ENCODE measurements at places on chromosomes 2 and 18. TPM values are rescaled to one million over a fixed set of nuclear protein-coding genes. Genes with fewer than 3 reads are reported as not detected.

Gene E2F6
- 9.1 TPM for total RNA-seq

Gene FAM124B
- total RNA-seq = 1.7 TPM

Gene FBXO36
- total RNA-seq = 1.7 TPM

Gene VSNL1
- 19.2 TPM for total RNA-seq

Gene NEB
- 0.98 TPM for total RNA-seq

Gene TDRD15
- total RNA-seq = not detected

Gene HOXD13
- total RNA-seq = 15.7 TPM

Gene ITM2C
- 86.2 TPM for total RNA-seq

Gene RPL37A
- total RNA-seq = 1,089 TPM

Gene SP9
- total RNA-seq = not detected

Gene TMEM163
- not detected for total RNA-seq

Measured in vagina (tissue), 2 donors.